ENCODE measurements at places on chromosomes 6 and 20.

DNA sequence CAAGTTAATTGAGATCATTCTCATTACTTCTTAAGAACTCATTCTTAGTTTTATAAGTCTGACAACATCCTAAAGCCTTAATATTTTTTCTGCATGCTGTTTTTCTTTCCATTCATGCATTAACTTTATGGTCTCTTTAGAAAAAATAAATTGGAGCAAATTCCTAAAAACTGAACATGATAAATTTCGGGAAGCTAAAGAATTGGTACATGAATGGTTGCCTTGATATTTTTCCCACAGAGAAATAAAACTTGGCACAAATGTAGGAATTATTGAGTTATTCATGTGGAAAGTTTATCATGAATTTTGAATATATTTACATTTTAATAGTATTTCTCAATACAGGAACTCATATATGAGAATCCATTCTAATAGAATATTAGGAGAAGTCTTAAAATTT is 115.9 kb downstream of the BMP5 start:
- DNase-seq: no peak

DNA sequence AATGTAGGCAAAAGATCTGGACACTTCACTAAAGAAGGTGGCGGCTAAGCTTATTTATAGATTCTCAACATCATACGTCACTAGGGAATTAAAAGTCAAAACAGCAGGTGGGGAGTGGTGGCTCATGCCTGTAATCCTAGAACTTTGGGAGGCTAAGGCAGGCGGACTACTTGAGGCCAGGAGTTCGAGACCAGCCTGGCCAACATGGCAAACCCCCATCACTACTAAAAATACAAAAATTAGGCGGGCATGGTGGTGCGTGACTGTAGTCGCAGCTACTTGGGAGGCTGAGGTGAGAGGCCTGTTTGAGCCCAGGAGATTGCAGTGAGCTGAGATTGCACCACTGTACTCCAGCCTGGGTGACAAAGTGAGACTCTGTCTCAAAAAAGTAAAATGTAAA is 74.6 kb downstream of the GPX5 start:
- DNase-seq: no peak

DNA sequence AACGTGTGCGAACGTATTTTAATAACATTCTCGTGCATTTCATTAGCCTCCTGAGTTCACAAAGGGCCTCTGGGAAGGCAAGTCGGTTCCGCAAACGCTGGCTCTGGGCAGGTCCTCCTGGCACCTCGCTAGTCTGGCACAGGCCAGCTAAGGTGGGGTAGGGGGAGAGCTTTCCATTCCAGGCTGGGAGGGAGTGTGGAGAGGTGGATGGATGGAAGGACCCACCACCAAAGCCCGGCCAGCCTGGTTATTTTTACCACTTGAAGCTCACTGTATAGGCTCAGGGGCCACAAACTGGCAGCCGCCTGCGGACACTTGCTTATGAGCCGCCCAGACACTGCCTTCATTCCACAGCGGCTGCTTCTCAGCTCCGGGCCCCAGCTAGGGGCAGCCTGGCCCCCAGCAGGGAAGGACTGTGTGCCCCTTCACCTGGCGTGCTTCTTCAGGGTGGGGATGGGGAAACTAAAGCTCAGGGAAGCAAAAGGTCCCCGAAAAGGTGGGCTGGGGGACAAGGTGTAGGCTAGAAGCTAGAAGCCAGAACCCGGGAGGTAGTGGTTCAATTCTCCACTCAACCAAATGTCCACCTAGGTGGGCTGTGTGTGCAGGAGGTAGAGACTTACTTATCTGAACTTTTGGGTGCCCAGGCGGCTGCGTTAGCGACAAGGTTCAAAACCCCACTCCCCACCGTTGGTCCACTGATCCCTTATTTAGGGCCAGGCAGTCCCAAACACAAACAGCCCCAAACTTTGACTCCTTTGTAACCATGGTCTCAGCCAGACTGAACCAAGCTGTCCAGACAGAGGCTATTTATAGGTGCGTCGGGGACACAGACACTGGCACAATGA is 1.7 kb downstream of the PMEPA1 start:
- peak; percentile 28 for DNase-seq

GRCh38 chr6:106959985-106960384 is 14.5 kb downstream of the CD24 start:
- DNase-seq: no peak

DNA sequence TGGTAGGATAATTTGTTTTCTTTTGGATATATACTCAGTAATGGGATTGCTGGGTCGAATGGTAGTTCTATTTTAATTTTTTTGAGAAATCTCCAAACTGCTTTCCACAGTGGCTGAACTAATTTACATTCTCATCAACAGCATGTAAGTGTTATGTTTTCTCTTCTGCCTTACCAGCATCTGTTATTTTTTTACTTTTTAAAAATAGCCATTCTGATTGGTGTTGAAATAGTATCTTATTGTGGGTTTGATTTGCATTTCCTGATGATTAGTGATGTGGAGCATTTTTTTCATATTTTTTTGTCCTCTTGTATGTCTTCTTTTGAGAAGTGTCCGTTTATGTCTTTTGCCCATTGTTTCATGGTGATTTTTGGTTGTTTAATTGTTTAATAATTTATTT is 11.9 kb downstream of the HINT3 start:
- no peak for DNase-seq

GRCh38 chr6:49514571-49515484 is 15.1 kb downstream of the GLYATL3 start:
- DNase-seq: no peak

DNA sequence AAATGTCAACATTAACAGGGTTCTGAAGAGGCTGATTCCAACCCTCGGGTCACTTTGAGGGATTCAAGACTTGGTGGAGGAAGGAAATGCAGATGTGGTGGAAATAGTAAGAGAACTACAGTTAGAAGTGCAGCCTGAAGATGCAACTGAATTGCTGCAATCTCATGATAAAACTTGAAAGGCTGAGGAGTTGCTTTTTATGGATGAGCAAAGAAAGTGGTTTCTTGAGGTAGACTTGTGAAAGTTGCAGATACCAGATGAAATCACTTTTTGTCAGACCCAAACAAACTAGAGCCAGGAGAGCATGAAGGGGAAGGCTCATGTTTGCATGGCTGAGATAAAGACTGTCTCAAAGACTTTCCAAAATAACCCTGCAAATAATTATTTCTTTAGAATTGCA is 16.2 kb downstream of the ANKRD6 start:
- DNase-seq: no peak

DNA sequence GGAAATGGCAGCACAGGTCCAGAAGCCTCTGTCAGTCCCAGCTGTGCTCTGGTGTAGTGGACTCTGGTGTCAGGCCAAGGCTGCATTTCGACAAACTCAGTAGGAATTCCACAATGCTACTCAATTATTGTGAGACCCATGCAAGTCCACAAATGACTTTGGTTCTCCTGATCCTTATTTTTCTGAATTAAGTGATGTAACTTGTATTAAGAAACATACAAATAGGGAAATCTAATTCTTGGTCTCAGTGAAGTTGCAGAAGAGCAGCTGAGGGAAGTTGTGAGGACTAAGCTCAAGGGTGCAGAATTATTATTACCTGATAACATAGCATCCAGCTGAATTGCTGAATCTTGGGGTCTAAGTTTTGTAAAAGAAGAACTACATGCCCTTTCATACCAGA is 116.8 kb downstream of the MAFB start:
- DNase-seq: no peak

GRCh38 chr6:84583784-84584183 is 180.6 kb downstream of the TBX18 start:
- no peak for DNase-seq

- DNase-seq: peak; percentile 37
Observed at GRCh38 chr6:46290421-46291274, 119.9 kb upstream of the ENPP5 start.

- peak; percentile 16 for DNase-seq
Observed at GRCh38 chr20:18404172-18404571, 62.7 kb downstream of the DZANK1 start.

- no peak for DNase-seq
Observed at GRCh38 chr6:11804135-11804534, 25.5 kb upstream of the ADTRP start.

- DNase-seq: no peak
Observed at GRCh38 chr20:11516448-11516847, 401.2 kb upstream of the BTBD3 start.

- DNase-seq: no peak
Observed at GRCh38 chr6:5514353-5514752, 253.0 kb downstream of the FARS2 start.

- DNase-seq: peak; percentile 43
Observed at GRCh38 chr6:40906759-40907158, 132.3 kb downstream of the UNC5CL start.

- DNase-seq: no peak
Observed at GRCh38 chr6:14058029-14058695, 59.4 kb upstream of the CD83 start.
